ENCODE measurements at places on chromosomes 12 and 14.

- DNase-seq: no peak
Measured at GRCh38 chr12:86551146-86551571, 295.0 kb upstream of the MGAT4C start.

- no peak for DNase-seq
Measured at GRCh38 chr12:123840765-123841425, 78.8 kb downstream of the DNAH10 start.

GRCh38 chr14:100037353-100037752, 27.9 kb upstream of the EVL start:
- DNase-seq: no peak

GRCh38 chr14:103890052-103890371, 38.2 kb upstream of the TDRD9 start:
- no peak for DNase-seq

- DNase-seq: no peak
Measured at GRCh38 chr12:108257610-108258106, 81.5 kb downstream of the CMKLR1 start.

GRCh38 chr12:71562676-71563595, 100.7 kb downstream of the ZFC3H1 start:
- no peak for DNase-seq

DNA sequence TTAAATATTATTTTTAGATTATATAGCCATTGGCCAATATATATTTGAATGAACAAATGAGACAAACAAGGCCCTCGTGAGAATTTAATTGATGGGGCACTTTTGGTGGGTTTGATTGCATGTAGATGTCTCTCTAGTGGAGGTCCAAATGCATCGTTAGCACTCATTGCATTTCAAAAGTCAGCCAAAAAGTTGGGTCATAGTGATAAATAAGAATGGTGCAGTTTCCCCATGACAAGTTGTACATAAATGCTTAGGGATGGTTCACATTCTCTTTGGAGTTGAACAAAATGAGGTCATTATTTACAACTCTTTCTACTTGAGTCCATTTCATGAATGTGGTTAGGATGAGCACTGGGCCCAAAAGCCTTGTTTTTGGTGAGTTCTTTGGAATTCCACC, 1.0 kb downstream of the BEST3 start:
- no peak for DNase-seq

GRCh38 chr14:98070536-98070935, 1201.5 kb downstream of the BCL11B start:
- DNase-seq: no peak

DNA sequence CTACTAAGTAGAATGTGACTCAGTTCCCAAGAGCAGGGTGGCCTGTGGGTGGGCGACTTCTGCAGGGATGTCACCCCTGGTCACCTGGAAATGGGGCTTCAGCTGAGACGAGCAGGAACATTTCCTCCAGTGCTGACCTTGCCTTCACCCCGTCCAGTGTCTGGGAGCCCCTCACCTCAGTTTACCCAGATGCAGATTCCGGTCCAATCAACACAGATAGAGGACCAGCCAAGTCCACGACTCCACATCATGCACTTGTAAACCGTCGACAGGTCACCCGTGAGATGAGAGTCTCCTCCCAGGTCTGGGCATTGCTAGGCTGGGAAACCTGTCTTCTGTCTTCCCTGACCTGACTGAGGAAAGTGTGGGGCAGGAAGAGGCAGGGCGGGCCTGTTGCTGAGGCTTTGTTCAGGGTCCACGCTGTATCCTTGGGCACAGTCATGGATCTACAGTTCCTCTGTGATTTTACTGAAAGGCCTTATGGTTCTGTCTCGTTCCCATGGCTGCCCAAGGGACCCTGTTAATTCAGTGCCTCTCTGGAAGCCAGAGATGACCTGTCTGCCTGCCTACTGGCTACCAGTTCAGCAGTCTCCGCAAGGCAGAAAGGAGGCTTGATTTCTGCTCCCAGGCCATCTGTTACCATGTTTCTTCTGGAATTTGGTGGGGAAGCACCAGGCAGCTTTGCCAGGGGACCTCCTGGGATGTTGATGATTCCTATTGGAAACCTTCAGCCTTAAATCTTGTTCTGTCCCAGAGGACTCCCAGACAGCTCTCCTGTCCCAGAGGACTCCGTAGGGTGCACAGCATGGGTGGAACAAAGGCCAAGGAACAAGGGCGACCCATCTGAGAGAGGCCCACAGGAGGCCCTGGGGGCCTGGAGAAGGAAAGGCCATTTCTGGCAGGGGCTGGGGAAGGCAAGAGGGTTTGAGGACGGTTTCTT, 288.5 kb upstream of the RTL1 start:
- no peak for DNase-seq

GRCh38 chr12:82609234-82609914, 77.3 kb upstream of the TMTC2 start:
- DNase-seq: no peak

- DNase-seq: no peak
Measured at GRCh38 chr12:130556486-130557055, 159.5 kb downstream of the RIMBP2 start.

- DNase-seq: no peak
Measured at GRCh38 chr14:51544901-51545300, 106.8 kb upstream of the FRMD6 start.

DNA sequence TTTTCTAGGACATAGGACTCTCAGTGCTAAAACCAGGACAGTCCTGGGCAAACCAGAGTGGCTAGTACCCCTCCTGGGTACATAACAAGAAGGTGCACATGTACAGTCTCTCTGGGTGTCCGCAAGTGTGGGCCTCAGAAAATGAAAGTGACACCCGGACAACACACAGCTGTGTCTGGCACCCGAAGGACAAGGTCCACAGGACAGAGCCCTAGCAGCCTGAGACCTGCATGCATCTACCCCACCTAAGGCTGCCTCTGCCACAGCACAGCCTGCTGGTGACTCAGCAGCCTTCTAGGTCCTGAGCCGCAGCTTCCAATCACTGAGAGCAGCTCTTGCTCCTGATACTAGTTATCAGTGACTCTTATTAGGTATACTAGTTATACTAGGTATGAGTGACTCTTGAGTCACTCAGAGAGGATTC, 784.1 kb upstream of the TBX3 start:
- DNase-seq: no peak

GRCh38 chr12:9707864-9708808, 24.8 kb downstream of the CLECL1 start:
- DNase-seq: peak; percentile 35

- DNase-seq: no peak
Measured at GRCh38 chr14:90512329-90512991, 115.6 kb downstream of the CALM1 start.

- DNase-seq: no peak
Measured at GRCh38 chr14:99626041-99626648, 18.8 kb upstream of the HHIPL1 start.

DNA sequence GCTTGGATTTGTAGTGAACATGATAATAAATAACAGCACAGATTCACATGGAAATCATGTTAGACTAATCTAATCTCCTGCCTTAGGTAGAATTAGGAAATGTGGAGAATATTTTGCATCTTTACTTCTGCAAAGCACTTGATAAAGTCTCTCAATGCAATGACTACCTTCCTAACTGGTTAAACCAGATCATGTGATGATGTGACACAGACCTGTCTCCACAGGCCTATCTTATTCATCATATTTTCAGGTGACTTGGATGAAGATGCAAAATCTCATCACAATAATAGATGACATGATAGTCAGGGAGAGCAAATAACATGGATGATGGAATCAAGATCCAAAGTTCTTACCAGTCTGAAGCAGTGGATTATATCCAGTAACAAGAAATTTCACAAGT, 38.5 kb upstream of the RNASE1 start:
- no peak for DNase-seq

GRCh38 chr14:67636361-67636919, 16.7 kb downstream of the ARG2 start:
- no peak for DNase-seq

GRCh38 chr12:12925388-12925787, 26.6 kb downstream of the GPRC5D start:
- DNase-seq: no peak

DNA sequence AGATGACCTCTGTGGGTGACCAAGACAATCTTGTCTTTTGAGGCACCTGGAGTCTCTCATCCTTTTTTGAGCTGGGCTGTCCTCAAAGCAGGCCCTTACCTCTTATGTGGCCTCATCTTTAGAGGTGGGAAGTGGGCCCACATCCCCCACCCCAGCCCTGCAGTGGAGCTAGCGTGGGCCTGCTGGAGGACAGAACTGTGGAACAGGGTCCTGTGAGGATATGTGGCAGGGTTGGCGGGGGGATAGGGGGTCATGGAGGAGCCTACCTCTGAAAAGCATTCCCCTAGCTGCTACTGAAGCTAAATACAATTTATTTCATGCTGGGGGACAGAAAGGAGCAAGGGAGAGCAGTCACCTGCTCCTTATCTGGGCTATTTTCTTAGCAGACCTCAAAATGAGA, 457 bp upstream of the GPD1 start:
- DNase-seq: no peak

DNA sequence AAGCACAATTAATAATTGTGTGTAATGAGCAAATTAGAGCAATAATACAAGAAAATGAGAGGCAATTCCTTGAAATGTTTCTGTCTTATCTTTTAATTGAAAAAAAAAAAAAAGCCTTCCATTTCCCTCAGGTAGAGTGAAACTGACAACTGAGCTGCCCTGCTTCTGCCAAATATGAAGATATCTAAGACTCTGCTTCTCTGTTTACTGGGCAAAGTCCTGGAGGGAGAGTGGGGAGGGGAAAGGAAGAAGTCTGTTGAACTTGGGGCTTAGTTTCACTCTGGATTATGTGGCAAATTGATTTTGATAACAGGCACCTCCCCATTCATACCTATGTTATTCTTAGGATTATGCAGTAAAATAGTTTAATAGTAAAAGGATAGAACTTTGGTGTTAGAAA, 364.9 kb downstream of the NRXN3 start:
- no peak for DNase-seq

DNA sequence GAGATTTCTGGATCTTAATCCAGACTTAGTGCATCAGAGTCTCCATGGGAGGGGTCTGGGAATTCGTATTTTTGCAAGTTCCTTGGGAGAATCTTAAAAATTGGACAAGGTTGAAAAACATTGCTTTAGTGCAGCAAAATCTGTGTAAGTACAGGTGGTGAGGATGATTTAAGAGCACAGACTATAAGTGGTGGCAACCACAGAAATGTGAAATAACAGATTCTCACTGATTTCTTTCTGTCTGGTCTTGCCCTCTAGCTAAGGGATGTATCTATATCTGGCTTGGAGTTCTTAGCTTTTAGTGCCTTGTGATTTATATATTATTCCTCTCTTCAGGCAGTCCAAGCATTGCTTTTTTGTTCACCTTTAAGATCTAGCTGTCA, 116.2 kb downstream of the DIP2B start:
- no peak for DNase-seq

GRCh38 chr14:103463149-103463548, 59.5 kb downstream of the CKB start:
- no peak for DNase-seq

- DNase-seq: no peak
Measured at GRCh38 chr14:70665448-70666360, 24.0 kb downstream of the TTC9 start.

DNA sequence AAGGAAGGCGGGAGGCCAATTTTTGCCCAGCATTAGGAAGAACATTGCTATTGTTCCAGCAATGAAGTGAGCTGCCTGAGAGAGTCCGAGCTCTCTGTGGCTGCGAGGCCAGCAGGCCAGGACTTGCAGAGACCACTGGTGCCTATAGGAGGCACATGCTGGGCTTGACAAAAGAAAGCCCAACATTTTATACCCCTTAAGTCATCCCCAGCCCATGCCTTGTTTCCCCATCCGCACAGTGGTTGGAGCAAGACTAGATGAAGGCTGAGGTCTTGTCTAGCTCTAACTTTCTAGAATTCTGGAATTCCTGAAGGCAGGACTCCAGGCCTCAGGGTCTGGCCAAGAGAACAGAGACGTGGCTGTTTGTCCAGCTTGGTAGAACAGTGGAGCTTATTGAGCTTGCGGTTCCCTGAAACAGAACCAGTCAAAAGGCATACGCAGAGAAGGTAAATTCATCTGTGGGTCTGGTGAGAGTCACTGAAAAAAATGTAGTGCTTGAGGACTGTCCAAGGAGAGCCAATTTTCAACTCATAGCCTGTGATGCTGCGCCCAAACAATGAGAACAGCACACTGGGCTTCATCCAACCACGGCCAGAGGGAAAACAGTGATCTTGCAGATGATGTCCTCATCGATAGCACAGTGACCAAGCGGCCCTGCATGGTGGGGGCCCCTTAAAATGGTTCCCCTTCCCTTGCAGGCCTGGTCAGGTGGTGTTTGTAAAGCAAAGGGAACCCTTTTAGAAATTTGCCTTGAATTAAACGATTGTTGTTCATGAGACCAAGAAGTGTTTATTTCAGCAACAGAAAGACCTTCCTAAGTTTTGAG, 27.1 kb upstream of the COL2A1 start:
- DNase-seq: no peak

DNA sequence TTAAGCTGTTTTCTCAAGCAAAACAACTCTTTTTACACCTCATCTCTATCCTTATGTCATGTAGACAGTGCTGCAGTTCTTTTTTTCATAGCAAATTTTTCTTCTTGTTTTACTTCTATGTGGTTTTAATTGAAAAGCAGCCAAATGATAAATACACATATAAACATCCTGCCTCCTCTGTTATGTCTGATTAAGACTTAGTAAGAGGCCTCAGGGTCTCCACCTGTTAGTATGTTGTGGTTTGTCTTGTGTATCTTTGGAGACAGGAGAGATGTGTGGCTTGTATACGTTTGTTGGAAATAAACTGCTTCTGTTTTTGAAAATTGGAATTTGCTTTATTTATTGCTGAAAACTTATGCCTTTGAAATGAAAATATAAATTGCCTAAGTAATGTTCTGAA, 32.0 kb downstream of the PEX5 start:
- DNase-seq: no peak

DNA sequence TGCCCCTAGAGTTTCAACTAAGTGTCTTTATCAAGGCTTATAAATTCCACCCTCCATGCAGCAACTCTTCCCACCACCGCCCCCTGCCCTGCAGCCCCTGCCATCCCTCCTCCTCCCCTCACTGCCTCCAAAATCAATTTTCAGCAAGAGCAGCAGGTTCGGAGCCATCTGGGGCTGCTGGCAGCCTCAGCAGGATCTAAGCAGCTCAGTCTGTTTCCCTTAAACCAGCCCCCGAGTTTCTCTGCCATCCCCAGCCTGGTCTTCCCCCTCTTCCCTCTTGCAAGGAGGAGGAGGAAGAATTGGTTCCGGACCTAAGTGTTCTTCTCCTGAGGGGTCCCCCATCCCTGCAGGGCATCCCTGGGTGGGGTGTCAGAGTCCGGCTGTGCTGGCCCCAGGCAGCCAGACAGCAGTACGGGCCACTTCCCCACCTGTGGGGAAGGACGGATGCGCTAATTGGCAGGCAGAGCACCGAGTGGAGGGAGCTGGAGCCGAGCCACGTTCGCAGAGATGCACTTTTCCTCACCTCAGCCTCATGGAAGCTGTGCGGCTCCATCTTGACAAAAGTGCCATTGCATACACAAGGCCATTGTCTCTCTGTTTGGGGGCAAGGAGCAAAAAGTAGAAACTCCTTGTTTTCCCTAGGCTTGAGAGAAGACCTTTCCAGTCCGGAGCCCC, 189.3 kb downstream of the KCNA5 start:
- DNase-seq: no peak

- no peak for DNase-seq
Measured at GRCh38 chr14:64685371-64686281, 18.6 kb upstream of the PLEKHG3 start.

GRCh38 chr14:76786601-76787000, 25.3 kb downstream of the VASH1 start:
- no peak for DNase-seq

All from progenitor cell of endocrine pancreas (in vitro differentiated cells).